ENCODE measurements at places on chromosomes 1 and 21. TPM values are rescaled to one million over a fixed set of nuclear protein-coding genes. Genes with fewer than 3 reads are reported as not detected.

DNA sequence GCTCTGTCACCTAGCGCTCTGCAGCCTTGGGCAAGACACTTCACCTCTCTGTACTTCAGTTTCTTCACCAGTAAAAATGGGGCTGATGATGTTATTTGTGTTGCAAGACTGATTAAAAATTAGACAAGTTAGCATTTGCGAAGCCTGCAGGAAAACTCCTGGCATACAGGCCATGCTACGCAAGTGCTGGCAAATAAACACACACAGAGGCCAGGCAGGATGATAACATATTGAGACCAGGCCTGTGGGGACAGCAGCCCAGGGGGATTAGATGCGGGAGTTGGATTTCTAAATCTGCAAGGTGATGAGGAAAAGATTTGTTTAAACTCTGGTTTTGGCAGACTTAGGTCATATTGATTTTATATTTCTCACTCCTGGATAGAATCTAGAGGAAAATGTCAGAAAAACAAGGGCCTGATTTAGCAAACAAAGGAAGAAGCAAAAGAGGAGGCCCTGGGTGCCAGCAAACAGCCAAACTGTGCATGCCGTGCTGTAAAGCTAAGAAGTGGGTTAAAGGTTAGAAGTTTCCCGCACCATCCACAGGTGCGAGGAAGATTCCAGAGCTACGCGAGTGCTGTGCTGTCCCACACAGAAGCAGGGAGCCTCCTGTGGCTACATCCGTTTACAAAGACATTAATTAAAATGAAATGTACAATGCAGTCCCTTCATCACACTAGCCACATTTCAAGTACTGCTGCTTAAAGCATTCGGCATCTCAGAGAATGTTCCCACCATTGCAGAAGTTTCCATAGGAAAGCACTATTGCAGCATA, 532.2 kb downstream of the NPHP4 start:
- DNase-seq = no peak
- no peak overlapping the region for H3K27ac ChIP-seq
- no peaks in the 10 kb centered on the region for H3K36me3 ChIP-seq
- peaks cover 8% of the 10 kb centered on the region for H3K27me3 ChIP-seq
- H3K4me3 ChIP-seq = no peak overlapping the region
- no peaks in the 10 kb centered on the region for H3K4me1 ChIP-seq

DNA sequence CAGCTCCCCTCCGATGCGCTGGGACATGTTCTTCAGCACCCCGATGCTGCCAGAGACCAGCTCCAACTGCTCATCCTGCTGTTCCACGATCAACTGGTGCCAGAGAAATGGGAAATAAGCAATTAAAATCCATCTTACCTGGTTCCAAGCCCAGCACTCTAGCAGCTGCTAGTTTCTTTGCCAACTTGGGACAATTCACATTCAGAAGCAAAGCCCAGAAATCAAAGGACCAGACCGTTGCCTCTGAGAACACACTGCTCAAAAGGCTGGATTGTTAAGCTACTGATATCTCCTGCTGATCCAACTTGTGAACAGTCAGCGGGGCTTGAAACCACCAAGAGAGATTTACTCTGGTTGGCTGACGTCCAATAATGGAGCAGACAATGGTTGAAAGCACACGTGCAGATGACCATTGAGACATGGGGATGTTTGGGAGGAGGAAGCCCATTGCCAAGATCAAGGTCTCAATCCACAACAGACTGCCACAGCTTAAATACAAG, 34.4 kb downstream of the STX6 start:
- peaks cover under 1% of the 10 kb centered on the region for H3K4me1 ChIP-seq
- no peaks in the 10 kb centered on the region for H3K27me3 ChIP-seq
- H3K36me3 ChIP-seq = peaks cover 87% of the 10 kb centered on the region
- no peak for DNase-seq
- no peak overlapping the region for H3K4me3 ChIP-seq

GRCh38 chr1:223631473-223631872, 34.0 kb downstream of the CAPN8 start:
- H3K27ac ChIP-seq = no peak overlapping the region
- no peaks in the 10 kb centered on the region for H3K4me1 ChIP-seq
- H3K27me3 ChIP-seq = no peaks in the 10 kb centered on the region
- no peak for DNase-seq
- no peak overlapping the region for H3K4me3 ChIP-seq

DNA sequence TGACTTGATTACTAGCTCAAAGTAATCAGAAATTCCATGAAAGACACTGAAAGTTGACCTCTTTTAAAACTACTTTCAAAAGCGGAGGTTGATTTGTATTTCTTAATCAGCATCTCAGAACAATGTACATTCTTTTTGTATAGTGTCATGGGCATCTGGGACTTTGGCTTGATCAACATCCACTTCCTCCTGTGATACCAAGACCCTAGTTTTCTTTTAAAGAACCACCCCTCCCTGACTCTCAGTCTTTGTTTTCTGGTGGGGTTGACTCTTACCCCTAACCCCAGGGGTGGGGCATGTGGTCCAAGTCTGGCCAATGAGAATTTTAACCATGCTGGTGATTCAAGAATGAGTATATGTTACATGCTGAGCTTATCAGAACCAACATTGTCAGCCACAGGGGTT, 21.7 kb upstream of the IRF2BP2 start:
- no peak overlapping the region for H3K27ac ChIP-seq
- H3K27me3 ChIP-seq = no peaks in the 10 kb centered on the region
- DNase-seq = no peak
- H3K36me3 ChIP-seq = no peaks in the 10 kb centered on the region
- no peak overlapping the region for H3K4me3 ChIP-seq
- H3K4me1 ChIP-seq = peaks cover 6% of the 10 kb centered on the region

DNA sequence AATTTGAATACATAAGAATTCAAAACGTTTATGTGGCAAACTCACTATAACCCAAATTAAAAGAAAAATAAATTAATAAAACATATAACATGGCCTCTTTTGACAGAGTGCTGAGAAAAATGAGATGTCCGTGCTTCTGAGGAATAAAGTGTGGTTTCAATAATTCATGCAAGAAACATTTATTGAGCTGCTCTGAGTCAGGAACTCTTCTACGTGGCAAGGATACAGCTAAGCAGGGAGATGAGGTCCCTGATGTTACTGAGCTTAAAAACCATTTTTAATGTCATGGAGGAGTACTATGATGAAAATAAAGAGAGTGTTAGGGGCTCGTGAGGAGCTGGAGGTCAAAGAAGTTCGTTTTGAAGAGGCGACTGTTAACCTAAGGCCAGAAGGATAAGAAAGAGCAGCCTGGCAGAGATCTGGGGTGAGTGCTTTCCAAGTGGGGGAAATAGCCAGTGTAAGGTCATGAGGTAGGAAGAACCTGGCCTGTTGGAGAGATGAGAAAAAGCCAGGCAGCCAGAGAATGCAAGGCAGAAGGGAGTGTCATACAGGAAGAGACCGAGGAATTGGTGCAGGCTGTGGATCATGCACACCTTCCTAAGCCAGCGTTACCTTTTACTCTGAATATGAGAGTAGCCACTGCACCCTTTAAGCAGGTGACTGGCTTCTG, 182.2 kb upstream of the DUSP10 start:
- H3K36me3 ChIP-seq = no peaks in the 10 kb centered on the region
- H3K27me3 ChIP-seq = no peaks in the 10 kb centered on the region
- H3K4me1 ChIP-seq = no peaks in the 10 kb centered on the region

- no peaks in the 10 kb centered on the region for H3K27me3 ChIP-seq
- H3K27ac ChIP-seq = peak overlapping the region; percentile 24
- no peaks in the 10 kb centered on the region for H3K36me3 ChIP-seq
- H3K4me3 ChIP-seq = no peak overlapping the region
- H3K4me1 ChIP-seq = peaks cover 29% of the 10 kb centered on the region
Measured at GRCh38 chr1:43545695-43546387, 15.2 kb downstream of the PTPRF start.

DNA sequence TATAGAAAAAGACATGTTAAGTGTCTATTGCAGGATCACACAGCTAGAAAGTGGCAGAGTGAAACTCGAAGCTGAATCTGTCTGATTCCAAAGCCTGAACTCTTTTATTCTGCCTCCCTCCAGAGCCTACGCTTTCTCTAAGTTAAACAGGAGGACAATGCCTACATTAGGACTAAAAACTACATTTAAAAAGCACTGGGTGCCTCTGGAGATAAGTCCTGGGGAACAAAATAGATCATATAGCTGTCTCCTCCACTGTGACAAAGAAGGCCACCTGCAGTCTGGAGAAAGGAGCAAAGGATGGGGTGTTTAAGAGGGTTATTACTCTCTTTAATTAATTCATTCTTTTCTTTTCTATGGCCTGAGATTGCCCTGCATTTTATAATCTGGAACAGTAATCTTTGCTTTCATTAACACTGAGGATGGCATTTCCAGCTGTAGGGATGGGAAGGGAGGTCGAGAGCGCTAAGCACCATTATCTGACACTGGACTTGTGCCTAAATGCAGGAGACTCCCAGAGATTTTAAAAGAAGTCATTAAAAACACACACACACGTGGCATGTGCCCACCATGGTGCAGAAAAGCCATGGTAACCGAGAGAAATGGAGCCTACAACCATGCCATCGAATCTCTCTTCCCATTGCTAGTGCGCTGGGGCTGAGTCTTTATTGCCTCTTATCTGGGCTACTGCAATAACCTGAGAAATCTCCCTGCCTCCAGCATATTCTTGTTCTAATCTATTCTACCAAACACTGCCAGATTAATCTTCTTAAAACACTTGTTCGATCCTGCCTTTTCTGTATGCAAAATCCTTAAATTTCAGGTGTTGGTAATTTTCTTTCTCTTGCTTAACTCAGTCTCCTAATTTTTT, 92.2 kb downstream of the PLXNA2 start:
- no peak overlapping the region for H3K4me3 ChIP-seq
- no peak for DNase-seq
- H3K27me3 ChIP-seq = no peaks in the 10 kb centered on the region
- no peaks in the 10 kb centered on the region for H3K36me3 ChIP-seq

- no peak for DNase-seq
- H3K27me3 ChIP-seq = no peaks in the 10 kb centered on the region
- H3K27ac ChIP-seq = no peak overlapping the region
- H3K36me3 ChIP-seq = no peaks in the 10 kb centered on the region
- no peak overlapping the region for H3K4me3 ChIP-seq
Measured at GRCh38 chr1:63967901-63968300, 194.1 kb downstream of the ROR1 start.

GRCh38 chr1:167455786-167456446, 62.4 kb downstream of the CD247 start:
- peak overlapping the region; percentile 90 for H3K4me3 ChIP-seq
- peak overlapping the region; percentile 84 for H3K27ac ChIP-seq
- no peaks in the 10 kb centered on the region for H3K27me3 ChIP-seq
- H3K36me3 ChIP-seq = no peaks in the 10 kb centered on the region

DNA sequence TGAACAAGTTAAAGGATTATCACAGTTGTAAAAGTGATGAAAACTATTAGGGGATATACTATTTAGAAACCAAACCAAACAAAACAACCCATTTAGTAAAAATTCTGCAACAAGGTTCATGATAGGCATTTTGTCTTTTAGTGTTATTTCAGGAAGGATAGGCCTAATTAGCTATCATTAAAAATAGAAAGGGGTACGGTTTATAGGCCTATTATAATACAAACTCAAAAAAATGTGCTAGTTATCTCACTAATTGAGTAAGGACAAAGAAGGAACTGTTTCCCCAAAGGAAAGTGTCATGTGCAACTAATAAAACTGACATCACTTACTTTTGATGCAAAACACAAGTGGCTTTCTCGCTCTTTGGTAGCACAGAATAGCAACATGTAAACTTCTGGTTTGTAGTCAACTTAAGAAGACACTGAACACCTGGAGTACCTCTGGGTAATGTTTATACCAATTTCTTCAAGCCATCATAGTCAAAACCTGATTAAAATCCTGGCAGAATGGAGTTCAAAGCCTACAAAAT, 28.5 kb downstream of the SLC16A1 start:
- DNase-seq = no peak
- H3K4me3 ChIP-seq = no peak overlapping the region

DNA sequence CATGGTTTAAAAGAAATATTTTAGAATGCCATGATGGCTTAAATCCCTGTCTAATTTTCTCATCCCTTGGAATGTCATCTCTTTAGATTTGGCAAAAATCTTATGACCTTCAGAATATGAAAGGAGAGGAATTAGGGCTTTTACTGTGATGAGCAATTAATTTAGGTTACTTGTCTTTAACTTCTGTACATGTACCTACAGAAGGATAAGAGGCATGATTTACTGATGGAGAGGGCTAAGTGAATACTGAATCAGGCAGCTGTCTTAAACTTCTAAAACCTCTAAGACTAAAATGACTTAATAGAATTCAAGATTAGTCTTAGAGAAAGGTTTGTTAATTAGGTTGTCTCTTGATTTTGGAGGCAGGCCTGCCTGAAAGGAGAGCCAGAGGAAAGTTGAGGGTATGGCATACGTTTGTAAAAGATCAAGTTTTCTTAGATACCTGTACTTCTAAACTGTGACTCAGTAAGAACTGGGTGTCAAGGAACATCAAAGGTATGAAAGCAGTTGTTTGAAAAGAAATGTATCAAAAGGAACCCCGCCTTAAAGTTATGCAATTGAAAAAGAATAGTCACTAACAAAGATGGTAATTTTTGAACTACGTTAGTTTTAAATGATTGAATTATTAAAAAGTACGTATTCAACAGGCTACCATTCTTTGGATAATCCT, 12.5 kb downstream of the MACO1 start:
- H3K36me3 ChIP-seq = peaks cover 16% of the 10 kb centered on the region
- DNase-seq = no peak
- no peak overlapping the region for H3K27ac ChIP-seq

GRCh38 chr1:48726557-48727215, 50.0 kb downstream of the BEND5 start:
- no peaks in the 10 kb centered on the region for H3K4me1 ChIP-seq
- DNase-seq = no peak
- peaks cover 5% of the 10 kb centered on the region for H3K36me3 ChIP-seq
- H3K27ac ChIP-seq = no peak overlapping the region

GRCh38 chr1:244614113-244614836, 38.7 kb upstream of the DESI2 start:
- peaks cover 4% of the 10 kb centered on the region for H3K4me1 ChIP-seq
- no peak overlapping the region for H3K4me3 ChIP-seq
- peak overlapping the region; percentile 75 for H3K27ac ChIP-seq
- DNase-seq = peak; percentile 78
- H3K36me3 ChIP-seq = no peaks in the 10 kb centered on the region
- H3K27me3 ChIP-seq = no peaks in the 10 kb centered on the region

FCRLA gene
- total RNA-seq = 0.32 TPM

KIAA1614 gene
- 5.5 TPM for total RNA-seq

CLCA1 gene
- total RNA-seq = not detected

RNU1-1 gene
- total RNA-seq = 6,622 TPM

LRRC3 gene
- total RNA-seq = 3.6 TPM

SYDE2 gene
- 23.8 TPM for total RNA-seq

FCAMR gene
- total RNA-seq = not detected

FNDC5 gene
- 1.5 TPM for total RNA-seq

GBP4 gene
- total RNA-seq = 32.9 TPM
